K562 (cell line): ENCODE measurements at places on chromosomes 12 and 14.
A peak's percentile ranks its signal among the peaks of the same experiment; 100 is the strongest.

GRCh38 chr14:102722646-102723045 is 54.6 kb upstream of the TRAF3 start:
- DNase-seq = no peak

- no peak for DNase-seq
Measured at GRCh38 chr12:121893961-121894460, 5.4 kb downstream of the PSMD9 start.

- no peak for DNase-seq
Measured at GRCh38 chr14:80768646-80769045, 172.9 kb downstream of the CEP128 start.

GRCh38 chr12:51911788-51912711 is 4.7 kb downstream of the ACVRL1 start:
- DNase-seq = peak; percentile 57

GRCh38 chr12:43832463-43833168 is 3.3 kb upstream of the TMEM117 start:
- DNase-seq = no peak

GRCh38 chr12:32826807-32827412 is 69.7 kb downstream of the PKP2 start:
- no peak for DNase-seq
